ENCODE measurements at places on chromosomes 3 and 15. TPM values are rescaled to one million over a fixed set of nuclear protein-coding genes. Genes with fewer than 3 reads are reported as not detected.

Gene TMEM40
- 19.0 TPM for total RNA-seq

Gene ZNF660
- total RNA-seq: 0.26 TPM

Gene ZNF860
- 3.7 TPM for total RNA-seq

Gene KNL1
- total RNA-seq: 0.53 TPM

Gene TERB2
- total RNA-seq: not detected

Gene ST3GAL6
- 2.9 TPM for total RNA-seq

Gene THSD4
- 11.5 TPM for total RNA-seq

All from bronchial epithelial cell (primary cell).